ENCODE measurements at places on chromosomes 16 and 17.

GRCh38 chr17:31967648-31968047 is 30.8 kb downstream of the SUZ12 start:
- DNase-seq: no peak

GRCh38 chr17:35555691-35556090 is 4.9 kb downstream of the SLFN14 start:
- no peak for DNase-seq

- DNase-seq: no peak
Measured at GRCh38 chr16:87384162-87384874, 742 bp upstream of the FBXO31 start.

GRCh38 chr17:5785867-5786509 is 201.7 kb upstream of the NLRP1 start:
- DNase-seq: no peak

GRCh38 chr17:68368387-68368786 is 77.1 kb downstream of the ARSG start:
- DNase-seq: no peak

- DNase-seq: no peak
Measured at GRCh38 chr16:29844575-29845331, 18.3 kb downstream of the CDIPT start.

GRCh38 chr17:79548116-79548515 is 62.7 kb downstream of the RBFOX3 start:
- no peak for DNase-seq

- no peak for DNase-seq
Measured at GRCh38 chr16:9259914-9260608, 168.6 kb downstream of the HAPSTR1 start.
